ENCODE measurements at places on chromosomes 6 and 20.

DNA sequence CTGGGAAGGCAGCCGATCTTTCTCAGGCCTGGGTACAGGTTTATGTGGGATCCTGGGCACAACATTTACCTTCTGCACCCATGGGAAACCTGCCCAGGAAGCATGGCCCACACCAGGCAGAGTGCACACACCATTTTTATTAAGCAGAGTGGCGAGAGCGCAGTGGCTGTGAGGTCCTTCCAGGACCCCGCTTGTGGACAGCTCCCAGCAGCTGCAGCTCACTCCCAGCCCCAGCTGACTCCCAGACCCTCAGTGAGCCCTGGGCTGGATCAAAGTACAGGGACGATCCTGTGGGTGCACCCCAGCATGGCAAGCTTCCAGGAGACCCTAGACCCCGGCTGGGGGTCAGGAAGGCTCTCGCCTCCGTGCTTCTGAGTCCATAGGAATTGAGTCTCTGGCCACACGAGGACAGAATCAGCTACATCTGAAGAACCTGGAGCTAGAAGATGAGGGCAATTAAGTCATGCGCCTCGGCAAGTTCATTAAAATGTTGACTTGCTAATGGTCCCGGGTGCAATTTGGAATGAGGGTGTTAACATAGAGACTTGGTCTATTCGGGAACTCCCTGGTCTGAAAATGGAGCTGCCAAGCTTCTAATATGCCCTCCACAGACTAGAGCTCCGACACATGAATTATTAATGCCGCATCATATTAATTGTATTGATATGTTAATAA is 65.4 kb upstream of the SLCO4A1 start:
- DNase-seq = no peak

GRCh38 chr6:167828325-167828956 is 1.7 kb downstream of the AFDN start:
- DNase-seq = no peak

DNA sequence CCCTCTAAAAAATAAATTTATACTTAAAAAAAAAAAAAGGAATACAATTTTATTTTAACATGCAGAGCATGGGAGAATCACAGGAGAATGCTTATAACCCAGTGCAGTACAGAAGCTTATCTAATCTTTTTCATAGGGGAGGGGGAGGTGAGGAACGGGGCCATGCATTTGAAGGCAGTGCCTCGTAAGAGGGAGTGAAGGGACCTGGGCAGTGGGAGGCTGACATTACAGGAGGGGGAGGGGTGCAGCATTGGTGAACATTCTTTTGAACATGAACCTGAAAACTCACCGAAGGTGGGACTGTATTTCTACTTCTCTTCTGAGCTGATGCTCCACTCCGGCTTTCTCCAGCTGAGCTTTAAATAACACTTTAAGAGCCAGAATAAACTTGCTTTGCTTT is 9.3 kb downstream of the AURKA start:
- no peak for DNase-seq

DNA sequence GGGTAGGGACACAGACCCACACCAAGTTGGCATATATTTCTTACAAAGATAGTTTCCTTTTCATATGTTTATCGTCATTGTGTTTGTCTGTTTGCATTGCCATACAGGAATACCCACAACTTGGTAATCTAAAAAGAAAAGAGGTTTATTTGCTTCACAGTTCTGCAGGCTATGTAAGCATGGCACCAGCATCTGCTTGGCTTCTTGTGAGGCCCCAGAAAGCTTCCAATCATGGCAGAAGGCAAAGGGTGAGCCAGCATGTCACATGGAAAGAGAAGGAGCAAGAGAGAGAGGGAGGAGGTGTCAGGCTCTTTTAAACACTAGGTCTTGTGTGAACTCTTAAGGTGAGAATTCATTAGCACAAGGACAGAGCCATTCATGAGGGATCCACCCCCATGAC is 52.5 kb downstream of the CCN2 start:
- no peak for DNase-seq

- no peak for DNase-seq
Observed at GRCh38 chr6:108127056-108127455, 38.8 kb upstream of the NR2E1 start.

DNA sequence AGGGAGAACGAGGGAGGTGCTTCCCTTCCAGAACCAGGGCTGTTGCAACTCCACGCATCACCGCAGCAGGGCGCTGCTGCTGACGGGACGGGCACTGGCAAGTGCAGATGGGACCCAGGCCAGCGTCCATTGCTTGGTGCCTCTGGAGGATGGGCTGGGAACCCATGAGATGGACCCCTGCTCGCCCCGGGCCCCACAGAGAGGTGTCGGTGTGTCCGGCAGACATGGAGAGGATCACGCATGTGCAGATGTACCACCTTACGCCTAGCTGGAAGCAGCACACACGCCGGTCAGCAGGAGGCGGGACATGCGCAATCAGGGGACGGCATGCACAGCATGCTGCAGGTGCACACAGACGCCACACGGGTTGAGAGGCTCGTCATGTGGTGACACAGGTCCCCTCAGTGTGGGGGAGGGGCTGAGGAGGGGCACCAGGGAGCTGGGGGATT is 5.7 kb downstream of the CABLES2 start:
- DNase-seq = no peak

- no peak for DNase-seq
Observed at GRCh38 chr6:160388922-160389321, 40.7 kb downstream of the SLC22A3 start.

DNA sequence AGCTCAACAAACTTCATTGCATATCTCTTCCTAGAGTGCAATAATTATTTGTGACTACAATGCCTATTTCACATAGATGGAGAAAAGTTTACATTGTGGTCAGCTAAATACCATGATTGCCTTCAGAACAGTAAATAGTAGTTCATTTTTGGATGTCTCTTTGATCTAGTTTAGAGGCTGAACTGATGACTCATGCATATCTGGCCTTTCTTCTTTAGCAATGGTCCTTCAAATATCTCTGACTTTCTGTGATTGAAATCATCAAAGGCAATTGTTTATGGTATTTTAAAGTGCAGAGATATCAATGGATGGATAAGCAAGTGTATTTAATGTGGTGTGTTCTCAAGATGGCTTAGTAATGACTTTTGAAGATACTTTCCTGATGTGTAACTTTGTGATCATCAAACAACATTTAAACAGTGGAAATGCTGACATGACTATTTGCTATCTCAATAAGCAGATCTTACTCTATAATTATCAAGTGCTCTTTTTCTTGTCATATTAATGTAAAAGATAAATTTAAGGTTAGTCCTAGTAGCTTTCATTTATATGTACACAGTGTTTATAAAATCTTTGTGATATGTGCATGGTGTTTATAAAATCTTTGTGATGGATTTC is 523.7 kb upstream of the SLC35B3 start:
- DNase-seq = no peak

DNA sequence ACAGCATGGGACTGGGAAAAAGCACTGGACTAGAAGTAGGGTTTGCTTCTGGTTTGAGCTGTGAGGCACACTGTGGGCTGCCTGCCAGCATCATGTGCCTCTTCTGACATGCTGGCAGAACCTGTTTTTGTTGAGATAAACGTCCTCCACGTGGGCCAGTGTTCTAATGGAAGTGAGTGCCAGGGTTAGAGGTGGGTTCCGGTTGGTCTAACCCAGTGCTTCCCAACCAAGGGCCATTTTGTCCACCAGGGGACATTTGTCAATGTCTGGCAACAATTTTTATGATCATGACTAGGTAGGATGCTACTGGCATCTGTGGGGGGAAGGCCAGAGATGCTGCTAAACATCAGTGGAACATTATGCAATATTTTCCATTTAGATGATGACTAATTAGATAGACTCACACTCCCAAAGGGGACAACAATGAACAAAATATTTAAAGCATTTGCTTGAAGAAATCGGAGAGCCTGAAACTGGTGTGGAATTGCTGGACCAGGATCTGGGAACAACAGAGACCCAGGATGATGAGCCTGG is 7.8 kb upstream of the APMAP start:
- DNase-seq = no peak

GRCh38 chr6:166754218-166755030 is 127.4 kb upstream of the RPS6KA2 start:
- DNase-seq = no peak

GRCh38 chr6:160750276-160750689 is 48.2 kb downstream of the PLG start:
- DNase-seq = no peak

DNA sequence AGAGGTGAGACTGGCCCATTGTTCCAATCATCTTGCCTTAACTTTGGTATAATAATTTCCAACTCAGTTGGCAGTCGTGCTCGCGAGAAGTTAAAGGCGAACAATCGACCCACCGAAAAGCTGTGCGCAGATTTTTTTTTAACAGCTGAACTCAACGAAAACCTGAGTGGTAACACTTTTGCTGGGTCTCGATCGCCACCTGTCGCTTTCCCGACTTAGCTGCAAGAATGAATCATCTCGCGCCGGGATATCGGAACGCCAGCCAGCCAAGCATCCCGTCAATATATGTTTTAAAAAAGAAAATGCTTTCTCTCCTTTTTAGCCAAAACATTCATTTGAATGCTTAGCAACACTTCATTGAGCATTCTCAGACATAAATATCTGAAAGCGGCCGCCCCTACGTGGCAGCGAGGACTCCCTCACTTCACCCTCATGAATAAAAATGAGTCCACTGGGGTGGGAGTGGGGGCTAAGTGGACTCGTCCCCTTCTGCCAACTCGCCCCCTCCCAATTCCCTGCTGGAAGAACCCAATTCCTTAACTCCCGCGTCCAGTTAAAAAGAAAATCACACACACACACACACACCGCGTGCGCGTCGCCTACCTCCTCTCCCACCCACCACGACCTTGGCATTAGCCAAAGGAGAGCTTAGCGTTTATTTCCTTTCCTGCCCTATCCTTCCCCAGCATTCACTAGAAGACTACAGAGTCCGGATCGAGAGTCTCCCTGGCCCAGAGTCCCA is 1.5 kb downstream of the COL12A1 start:
- DNase-seq = no peak

DNA sequence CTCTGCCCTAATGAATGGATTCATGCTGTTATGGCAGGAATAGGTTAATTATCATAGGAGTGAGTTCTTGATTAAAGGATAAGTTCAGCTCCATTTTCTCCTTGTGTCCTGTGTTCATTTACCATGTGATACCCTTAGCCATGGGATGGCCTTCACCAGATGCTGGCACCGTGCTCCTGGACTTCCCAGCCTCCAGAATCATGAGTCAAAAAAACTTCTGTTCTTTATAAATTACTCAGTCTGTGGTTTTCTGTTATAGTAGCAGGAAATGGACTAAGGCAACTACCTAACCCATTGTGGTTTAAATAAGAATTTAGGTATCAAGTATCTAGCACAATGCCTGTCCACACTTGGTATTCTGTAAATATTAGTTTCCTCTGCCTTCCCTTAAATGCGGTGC is 223.5 kb downstream of the MEI4 start:
- DNase-seq = no peak

GRCh38 chr20:44031781-44032582 is 117.3 kb downstream of the TOX2 start:
- DNase-seq = no peak

GRCh38 chr6:41440958-41441357 is 105.2 kb upstream of the FOXP4 start:
- no peak for DNase-seq

- DNase-seq = no peak
Observed at GRCh38 chr6:27148404-27148795, 99.1 kb upstream of the PRSS16 start.

- no peak for DNase-seq
Observed at GRCh38 chr20:2817341-2817726, 1.2 kb downstream of the TMEM239 start.

GRCh38 chr20:9628141-9628540 is 113.8 kb downstream of the LAMP5 start:
- DNase-seq = no peak

DNA sequence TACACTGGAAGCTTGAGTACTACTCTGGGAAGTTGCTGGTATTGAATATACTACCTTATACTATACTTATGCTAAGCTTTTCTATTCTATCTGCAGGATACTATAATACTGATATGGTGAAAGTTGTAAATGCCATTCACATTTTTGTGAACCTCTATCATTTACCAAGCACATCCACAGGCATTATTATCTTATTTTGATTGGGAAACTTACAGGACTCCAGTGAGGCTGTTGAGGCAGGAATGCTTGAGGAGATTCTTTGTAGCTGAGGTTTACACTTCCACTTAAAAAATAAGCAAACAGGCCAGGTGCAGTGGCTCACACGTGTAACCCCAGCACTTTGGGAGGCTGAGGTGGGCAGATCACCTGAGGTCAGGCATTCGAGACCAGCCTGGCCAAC is 442.9 kb downstream of the QKI start:
- DNase-seq = no peak

DNA sequence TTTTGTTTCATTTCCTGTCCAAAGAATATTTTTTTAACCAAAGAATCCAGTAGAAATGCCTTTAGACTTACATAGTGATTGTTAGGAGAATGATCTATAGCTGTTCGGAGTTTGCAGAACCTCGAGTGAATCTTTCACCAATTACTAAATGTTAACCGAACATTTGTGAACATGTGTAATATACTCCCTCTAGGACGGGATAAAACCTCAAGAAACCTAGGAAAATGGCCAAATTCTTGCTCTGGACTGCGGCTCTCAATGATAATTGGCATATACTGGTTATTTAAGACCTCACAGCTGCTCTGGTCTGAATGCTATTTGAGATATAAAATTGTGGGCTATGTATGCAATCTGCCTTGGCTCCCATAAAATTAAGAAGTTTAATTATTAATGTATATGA is 137.1 kb downstream of the PACRG start:
- no peak for DNase-seq

- no peak for DNase-seq
Observed at GRCh38 chr6:47919875-47920274, 138.0 kb downstream of the OPN5 start.

- DNase-seq = no peak
Observed at GRCh38 chr6:167303675-167304625, 12.8 kb downstream of the UNC93A start.

DNA sequence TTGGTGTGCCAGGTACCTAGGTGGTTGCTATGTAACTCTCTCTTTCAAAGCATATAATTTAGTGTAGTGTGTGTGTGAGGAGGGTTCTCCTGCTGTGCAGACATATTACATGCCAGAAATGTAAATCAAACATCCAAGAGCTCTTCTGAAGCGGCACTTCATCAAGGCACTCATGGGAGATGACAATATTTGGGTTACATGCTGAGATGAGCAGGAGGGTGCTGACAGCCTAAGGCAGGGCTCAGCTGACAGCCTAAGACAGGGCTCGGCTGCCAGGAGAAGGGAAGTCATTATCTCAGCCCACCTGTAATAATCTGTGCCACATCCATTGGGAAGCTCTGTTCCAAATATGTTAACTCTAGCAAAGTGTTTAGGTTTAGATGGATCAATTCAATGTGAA is 39.1 kb downstream of the ADGRF5 start:
- DNase-seq = no peak

- DNase-seq = no peak
Observed at GRCh38 chr6:3022765-3023662, 23.3 kb downstream of the NQO2 start.

Measured in stimulated activated CD8-positive, alpha-beta memory T cell treated with anti-CD3 and anti-CD28 coated beads, Interleukin-7, amount 100 ng/mL, for 48 hours (primary cell).